Karpas-422 (cell line): ENCODE measurements at places on chromosomes 11 and 22. TPM values are rescaled to one million over a fixed set of nuclear protein-coding genes. Genes with fewer than 3 reads are reported as not detected.

Gene MIAT
- 1.5 and 2.6 TPM in 2 replicates for total RNA-seq

Gene APOBEC3B
- total RNA-seq: not detected in 2 replicates

DNA sequence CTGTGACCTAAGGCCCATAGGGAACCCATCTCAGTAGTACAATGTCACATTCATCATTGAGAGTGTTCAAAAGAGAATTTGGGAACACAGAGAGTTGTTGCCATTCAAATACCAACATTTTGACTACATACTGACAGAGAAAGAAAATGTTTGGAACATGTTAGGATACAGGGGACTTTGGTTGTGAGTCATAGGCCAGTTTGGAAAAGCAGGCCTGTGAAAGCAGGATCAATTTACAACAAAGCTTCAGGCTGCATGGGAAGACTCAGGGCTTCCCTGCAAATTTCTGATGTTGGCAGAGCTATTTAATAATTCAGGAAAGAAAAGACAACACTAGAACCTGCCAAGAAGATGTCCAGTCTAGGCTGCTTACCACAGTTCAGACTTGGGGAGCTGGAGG is 374 bp downstream of the NLRP10 start:
- H3K4me1 ChIP-seq: peaks cover 21% of the 10 kb centered on the region
- no peaks in the 10 kb centered on the region for H3K27me3 ChIP-seq
- DNase-seq: no peak
- no peak overlapping the region for H3K27ac ChIP-seq

DNA sequence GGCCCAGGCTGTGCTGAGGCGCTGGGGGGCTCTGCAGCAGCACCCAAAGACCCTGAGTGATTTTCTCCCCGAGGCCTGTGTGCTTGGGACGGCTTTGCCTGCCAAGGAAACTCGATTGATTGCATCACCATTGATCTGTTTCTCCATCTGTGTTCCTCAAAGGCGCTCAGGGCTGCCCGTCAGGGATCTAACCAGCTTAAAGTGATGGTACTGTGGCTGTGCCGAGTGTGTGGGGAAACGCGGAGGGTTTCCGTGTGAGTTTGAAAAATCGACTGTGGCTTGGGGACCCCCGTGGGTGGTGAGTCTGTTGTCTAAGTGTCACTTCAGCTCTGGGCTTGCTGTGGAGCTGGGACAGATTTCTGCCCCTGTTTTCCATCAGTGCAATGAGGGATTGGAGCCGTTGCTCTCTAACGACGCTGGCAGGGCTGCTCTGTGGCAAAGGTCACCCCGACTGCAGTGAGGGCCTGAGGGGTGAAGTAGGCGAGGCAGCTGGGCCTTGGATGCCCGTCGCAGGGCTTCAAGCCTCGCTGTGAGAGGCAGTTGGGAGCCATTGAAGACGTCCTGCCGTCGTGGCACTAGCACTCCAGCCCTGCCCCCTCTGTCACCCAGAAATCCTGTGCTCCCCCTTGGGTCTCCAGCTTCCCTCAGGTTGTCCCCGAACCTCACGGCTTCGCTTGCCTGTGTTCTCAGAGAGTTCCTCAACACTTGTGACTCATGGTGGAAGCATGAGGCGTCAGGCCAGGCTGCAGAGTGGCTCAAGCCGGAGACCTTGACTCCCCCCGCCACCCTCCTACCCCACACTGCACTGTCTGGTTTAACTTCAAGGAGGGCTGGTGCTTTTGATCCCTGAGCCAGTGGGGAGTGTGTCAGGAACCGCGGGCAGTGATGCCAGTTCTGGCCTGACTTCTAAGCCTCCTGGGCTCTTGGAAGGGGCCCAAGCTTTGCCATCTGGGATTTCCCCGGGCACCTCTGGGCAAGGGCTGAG is 21.8 kb downstream of the CACNA1I start:
- DNase-seq: no peak
- no peaks in the 10 kb centered on the region for H3K4me1 ChIP-seq
- H3K27me3 ChIP-seq: no peaks in the 10 kb centered on the region
- H3K4me3 ChIP-seq: no peak overlapping the region

DNA sequence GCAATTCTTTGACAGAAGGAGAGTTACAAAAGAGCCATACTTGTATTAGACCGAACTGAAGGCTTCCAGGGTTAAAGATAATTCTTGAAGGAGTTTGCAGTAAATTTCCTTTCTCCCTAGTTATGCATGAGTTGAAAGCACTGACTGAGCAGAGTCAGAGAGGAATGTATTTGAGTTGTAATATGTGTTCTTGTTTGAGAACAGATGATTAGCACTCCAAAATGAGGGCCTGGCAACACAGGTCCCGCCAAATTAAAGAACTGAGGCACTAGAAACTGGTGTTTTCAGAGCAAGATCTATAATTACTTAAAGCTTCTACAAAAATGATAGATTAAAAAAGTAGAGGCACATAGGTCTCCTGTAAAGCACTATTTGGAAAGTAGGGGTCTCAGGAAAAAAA is 970.4 kb downstream of the OPCML start:
- H3K4me1 ChIP-seq: no peaks in the 10 kb centered on the region
- no peak overlapping the region for H3K27ac ChIP-seq
- no peaks in the 10 kb centered on the region for H3K36me3 ChIP-seq
- no peaks in the 10 kb centered on the region for H3K27me3 ChIP-seq
